NCI-H1092 (cell line): ENCODE measurements at places on chromosomes 16 and 17.

GRCh38 chr17:57552114-57552624, 192.9 kb downstream of the CCDC182 start:
- no peak for DNase-seq

- DNase-seq: no peak
Measured at GRCh38 chr17:67687511-67687910, 30.2 kb upstream of the NOL11 start.

DNA sequence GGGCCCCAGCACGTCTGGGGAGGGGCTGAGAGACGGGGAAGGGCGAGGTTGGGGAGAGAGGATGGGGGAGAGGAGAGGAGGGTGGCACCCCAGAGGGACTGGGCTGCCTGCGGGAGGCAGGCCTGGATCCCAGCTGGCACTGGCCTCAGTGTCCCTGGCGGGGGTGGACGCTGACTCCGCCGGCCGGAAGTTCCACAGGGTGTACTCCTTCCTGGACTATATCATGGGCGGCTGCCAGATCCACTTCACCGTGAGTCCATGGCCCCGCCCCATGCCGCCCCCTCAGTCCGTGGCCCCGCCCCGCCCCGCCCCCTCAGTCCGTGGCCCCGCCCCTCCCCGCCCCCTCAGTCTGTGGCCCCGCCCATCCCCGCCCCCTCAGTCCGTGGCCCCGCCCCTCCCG, 11.3 kb downstream of the CPNE7 start:
- no peak for DNase-seq

GRCh38 chr17:11644265-11645212, 46.3 kb downstream of the DNAH9 start:
- DNase-seq: peak; percentile 33

GRCh38 chr16:5028950-5029475, 4.7 kb downstream of the NAGPA start:
- DNase-seq: no peak

- DNase-seq: no peak
Measured at GRCh38 chr16:35628976-35629375, 2169.6 kb downstream of the TP53TG3F start.

DNA sequence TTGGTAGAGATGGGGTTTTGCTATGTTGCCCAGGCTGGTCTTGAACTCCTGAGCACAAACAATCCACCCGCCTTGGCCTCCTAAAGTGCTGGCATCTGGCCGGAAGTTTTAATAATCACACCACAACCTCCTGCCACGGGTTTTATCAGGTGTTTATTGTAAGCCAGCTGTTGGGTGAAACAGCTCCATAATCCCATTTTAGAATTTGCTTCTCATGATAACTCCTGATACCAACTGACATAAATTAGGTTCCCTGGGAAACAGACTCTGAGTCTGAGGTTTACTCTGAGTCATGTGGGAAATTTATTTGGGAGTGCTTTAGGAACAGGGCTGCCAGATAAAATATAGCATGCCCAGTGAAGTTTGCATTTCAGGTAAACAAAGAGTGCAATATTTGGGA, 122.6 kb upstream of the MED13 start:
- DNase-seq: no peak

DNA sequence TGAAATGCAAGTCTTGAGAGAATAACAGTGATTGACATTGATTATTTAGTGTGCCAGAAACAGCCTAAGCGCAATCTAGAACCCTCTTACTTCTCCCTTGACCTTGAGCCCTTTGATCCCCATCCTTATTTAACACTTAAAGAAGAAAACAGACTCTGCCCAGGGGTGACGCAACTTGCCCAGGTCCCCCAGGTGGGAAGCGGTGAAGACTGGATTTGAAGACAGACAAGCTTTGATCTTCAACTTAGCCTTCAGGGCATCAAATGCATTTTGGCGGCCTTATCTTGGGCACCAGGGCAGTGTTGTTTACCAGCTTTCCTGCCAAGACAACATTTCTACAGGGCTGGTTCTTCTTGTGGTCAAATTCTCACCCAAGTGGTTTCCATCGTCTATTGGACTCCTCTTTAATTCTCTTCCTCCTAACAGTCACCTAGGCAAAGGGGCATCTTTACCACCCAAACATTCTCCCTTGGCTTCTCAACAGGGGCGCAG, 8.9 kb upstream of the CIITA start:
- no peak for DNase-seq

DNA sequence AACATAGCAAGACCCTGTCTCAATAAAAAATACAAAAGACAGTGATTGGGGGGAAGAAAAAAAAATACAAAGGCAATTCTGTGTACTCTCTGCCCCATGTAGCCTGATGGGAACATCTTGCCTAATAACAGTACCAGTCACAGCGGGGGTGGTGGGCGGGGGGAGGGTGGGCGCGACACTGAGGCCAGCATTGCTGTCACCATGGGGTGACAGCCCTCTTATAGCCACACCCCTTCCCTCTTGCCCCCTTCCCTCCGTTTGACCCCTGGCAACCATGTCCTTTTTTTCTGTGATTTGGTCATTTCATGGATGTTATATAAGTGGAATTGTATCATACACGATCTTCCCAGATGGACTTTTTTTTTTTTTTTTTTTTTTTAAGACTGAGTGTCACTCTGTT, 80.9 kb downstream of the DNAH17 start:
- no peak for DNase-seq

DNA sequence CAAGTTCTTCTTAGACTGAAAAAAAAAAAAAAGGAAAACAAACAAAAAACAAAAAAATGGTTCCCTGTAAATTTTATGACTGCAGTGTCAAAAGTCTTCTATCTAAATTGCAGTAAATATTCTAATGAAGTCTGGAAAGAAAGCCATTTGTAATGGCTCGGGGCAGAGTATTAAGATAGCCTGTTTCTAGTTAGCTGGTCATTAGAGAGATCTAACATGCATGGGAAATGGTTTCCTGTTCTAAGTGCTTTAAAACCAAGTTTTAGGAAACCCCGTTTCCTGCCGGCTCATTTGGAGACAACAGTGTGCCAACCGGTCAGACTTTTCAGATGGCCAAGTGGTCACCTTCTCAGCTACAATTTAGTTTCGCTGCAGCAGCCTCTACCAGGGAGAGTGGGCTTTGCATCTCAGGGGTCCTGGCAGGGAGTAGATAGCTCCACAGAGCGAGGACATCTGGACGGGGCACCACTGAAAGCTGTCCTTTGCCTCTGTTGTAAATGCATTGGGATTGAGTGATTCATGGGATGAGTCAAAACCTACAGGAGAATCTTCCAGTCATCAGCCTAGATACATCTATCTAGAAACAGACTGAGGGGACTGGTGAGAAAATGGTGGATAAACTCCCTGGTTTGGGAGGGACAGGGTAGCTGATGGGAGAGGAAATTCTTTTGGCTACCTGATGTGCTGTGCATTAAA, 473.2 kb upstream of the SALL1 start:
- DNase-seq: no peak

DNA sequence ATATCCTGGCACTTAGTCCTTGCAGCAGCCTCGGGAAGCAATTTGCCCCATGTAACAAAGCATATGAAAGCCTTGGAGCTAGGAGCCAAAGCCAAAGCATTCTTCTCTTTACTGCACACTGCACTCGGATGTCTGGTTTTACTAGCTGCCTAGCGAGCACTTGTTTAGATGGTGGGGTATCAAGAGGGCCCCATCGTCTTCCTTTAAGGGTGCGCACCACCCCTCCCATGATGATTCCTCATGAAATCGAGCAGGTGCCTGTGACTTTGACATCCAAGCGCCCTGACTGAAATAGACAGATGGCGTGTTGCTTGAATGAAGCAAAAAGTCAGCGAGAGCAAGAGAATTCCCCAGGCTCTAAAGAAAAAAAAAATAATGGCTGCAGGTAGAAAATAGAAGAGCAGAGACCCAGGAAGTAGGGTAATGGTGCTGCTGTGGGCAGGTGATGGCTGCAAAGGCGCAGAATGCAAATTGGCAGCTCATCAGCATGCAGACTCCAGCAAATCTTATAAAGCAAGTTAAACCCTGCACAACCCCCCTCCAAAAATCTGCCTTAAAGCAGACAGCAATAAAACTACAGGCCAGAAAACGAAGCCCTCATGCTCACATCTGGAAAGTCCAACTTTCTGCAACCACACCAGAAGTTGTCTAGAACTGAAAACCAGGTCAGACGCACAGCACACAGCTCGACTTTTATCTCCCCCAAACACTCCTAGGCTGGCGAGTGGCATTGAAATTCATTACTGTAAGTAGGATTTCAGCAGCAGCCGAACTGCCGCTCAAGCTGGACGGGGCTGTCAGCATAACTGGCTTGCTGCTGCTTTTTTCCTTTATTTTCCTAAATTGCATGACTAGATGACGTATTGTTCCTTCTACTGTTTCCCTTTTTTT, 384.3 kb downstream of the RBFOX1 start:
- DNase-seq: no peak

- no peak for DNase-seq
Measured at GRCh38 chr16:71675380-71675779, 49.1 kb downstream of the PHLPP2 start.

GRCh38 chr16:4410335-4411075, 5.9 kb downstream of the CORO7 start:
- peak; percentile 69 for DNase-seq

GRCh38 chr17:18248300-18248731, 10.2 kb downstream of the FLII start:
- peak; percentile 48 for DNase-seq

DNA sequence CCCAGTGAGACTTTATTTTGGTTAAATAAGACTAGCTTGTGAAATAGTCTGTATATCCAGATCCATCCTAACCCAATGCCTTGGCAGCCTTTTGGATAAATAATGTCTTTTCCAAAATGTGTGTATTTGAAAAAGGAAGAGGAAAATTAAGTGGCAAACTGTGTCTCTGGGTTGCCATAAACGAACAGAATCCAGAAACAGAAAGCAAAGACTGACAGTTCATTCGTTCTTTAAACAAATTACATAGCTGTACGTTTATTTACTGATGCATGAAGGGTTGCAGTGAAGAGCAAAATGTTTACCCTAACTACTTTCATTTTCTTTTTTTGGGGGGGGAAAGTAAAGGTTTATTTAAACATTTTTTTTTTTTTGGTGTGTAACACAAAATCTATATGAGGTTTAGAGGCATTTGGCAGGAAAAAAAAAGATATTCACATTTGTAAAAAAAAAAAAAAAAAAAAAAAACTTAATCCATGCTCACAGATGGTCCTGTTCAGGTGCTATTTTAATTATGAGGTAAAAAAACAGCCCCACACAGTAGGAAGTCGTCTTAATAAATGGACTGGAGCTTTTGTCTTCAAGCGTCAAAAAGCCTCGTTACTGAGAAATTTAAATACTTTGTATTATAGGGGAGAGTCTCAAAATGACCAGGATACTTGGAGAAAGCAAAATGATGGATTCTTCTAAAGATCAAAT, 245.9 kb downstream of the FTO start:
- no peak for DNase-seq

DNA sequence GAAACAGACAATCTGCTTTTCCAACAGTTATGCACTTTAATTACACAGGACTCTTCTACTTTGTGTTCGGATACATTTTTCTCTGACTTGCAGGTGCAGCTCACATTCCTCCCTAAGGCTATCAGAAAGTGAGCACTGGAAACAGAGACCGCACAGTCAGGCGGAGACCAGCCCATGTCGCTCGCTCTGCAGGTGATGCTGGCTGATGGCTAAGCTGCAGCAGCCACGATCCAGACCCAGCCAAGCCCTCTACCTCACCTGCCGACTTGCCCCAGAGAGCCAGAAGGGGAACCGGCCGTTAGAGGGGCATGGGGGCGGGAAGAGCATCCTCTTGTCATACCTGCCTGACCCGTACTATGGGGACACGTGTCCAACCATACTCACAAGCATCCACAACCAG, 33.8 kb downstream of the MAP1LC3B start:
- DNase-seq: no peak

DNA sequence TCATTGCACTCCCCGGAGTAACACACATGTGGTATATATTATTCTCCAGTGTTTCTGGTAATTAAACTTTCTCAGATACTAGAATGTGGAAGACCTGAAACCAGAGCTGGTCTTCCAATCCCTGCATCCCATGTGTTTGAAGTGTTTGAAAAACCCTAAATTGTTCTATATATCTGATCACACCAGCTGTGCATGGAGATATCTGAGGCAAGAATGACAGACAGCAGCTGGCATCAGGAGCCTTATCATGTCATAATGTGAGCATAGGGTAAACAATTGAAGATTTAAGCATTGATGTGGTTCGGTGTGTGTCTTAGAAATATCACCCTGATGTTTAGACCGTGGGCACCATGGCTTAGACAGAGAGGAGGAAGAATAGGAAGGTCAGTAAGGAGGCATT, 251.0 kb downstream of the CDH11 start:
- DNase-seq: no peak

GRCh38 chr17:67784364-67785121, 40.8 kb upstream of the BPTF start:
- DNase-seq: no peak

- no peak for DNase-seq
Measured at GRCh38 chr17:7559320-7560171, 996 bp downstream of the TNFSF13 start.

- DNase-seq: no peak
Measured at GRCh38 chr16:82668094-82668493, 41.3 kb downstream of the CDH13 start.

DNA sequence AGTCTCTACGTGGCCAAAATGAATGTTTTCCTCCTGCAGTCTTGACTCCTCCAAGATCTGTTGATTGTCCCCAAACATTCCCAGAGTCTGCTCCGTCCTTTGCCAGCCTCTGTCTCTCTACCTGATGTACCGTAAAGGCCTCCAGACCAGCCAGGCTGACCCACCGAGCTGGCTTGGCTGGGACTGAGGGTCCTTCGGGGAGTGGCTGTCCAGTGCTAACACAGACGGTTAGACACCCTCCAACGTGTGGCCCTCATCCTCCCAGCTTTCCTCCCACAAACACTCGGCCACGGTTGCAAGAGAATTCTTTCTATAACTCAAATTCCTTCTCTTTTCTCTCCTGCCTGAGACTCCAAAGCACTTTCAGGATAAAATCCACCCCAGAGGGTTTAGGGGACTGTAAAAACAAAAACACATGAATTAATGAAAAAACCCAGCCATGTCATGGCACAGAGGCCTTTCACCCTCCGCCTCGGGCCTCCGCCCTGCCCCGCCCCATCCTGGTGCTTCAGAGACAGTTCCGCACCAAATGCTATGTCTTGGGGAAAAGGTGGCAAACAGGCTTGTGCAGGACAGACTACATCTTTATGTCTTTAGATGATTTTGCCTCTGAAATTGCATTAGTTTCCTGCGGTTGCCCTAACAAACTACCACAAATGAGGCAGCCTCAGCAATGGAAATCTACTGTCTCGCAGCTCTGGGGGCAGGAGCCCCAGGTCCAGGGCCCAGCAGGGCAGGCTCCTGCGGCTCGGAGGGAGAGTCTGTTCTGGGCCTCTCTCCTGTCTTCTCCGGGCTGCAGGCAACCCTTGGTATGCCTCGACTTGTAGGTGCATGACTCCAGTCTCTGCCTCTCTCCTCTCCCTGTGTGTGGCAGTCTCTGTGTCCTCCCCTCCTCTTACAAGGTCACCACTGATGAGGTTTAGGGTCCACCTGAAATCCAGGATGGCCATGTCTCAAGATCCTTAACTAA, 72.5 kb upstream of the CBX4 start:
- no peak for DNase-seq

GRCh38 chr16:51151435-51151960, 428 bp upstream of the SALL1 start:
- peak; percentile 89 for DNase-seq
